ENCODE measurements at places on chromosomes 11 and 22.

DNA sequence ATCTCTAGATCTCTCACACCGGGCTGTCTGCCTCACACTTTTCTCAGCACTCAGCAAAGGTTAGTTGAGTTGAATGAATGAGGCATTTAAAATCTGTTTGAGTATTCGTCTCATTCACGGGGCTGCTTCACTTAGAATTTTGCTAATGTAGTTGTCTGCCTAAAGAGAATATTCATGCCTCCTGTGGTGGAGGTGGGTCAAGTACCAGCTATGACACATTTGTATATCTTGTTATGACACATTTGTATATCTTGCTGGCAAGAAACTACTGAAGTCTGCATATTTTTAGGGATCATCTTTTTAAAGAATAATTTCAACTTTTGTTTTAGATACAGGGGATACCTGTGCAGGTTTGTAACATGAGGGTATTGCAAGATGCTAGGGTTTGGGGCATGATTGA is 43.1 kb downstream of the LDLRAD3 start:
- DNase-seq = no peak

DNA sequence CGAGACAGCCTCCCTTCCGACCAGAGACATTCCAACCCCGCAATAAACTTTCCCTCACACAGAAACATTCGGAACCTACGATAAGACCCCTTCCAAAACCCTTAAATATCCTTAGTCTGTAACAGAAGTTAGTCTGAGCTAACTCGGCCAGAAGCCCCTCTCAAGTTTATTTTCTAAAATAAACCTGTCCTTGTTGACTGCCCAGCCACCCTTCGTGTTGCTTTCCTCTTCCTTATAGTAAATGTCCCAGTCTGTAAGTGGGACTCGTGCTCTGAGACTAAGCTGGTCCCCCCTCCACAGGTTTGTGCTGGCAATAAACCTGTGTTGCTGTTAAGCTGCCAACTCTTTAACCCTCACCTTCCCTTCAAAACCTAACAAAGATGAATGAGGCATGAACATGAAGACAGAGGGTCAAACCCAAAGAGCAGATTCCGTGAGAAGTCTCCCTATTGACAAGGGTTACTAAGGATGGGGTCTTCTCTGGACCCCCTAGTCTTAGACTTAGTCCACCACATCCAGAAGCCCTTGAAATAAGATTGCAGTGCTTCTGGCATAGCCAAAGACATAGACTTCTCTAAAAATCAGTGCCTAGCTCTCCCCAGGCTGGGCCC is 18.2 kb downstream of the MIF start:
- no peak for DNase-seq

DNA sequence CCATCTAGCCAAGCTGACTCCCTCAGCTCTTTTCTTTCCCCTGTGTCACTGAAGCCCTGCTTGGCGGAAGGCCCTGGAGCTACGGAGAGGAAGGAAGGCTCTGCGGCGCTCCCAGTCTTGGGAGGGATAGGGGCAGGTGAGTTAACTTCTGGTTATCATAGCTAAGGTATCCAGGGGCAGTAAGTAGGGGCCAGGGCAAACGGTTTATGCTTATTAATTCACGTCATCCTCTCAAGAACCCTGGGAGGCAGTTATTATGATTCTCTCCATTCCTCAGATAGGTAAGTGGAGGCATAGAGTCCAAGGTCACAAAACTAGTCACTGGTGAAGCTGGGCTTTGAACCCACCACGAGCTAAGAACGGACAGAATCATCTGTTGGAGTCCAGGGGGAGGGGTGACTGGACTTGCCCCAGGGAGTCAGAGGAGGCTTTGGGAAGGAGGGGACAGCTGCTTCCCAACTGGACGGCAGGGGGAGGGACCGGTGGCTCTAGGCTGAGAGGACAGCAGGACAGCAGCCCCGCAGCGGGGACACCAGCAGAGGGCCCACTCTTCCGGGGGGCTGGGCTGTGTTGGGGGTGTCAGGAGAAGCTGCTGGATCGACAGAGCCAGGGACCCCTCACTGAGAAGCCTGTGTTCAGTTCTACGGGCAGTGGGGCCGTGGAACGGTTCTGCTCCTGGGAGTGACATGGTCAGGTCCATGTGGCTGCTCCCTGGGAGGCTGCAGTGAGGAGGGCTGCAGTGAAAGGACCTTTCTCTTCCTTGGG is 3.5 kb downstream of the BAIAP2L2 start:
- DNase-seq = no peak

GRCh38 chr11:9859554-9860305 is 195.9 kb downstream of the SWAP70 start:
- no peak for DNase-seq

DNA sequence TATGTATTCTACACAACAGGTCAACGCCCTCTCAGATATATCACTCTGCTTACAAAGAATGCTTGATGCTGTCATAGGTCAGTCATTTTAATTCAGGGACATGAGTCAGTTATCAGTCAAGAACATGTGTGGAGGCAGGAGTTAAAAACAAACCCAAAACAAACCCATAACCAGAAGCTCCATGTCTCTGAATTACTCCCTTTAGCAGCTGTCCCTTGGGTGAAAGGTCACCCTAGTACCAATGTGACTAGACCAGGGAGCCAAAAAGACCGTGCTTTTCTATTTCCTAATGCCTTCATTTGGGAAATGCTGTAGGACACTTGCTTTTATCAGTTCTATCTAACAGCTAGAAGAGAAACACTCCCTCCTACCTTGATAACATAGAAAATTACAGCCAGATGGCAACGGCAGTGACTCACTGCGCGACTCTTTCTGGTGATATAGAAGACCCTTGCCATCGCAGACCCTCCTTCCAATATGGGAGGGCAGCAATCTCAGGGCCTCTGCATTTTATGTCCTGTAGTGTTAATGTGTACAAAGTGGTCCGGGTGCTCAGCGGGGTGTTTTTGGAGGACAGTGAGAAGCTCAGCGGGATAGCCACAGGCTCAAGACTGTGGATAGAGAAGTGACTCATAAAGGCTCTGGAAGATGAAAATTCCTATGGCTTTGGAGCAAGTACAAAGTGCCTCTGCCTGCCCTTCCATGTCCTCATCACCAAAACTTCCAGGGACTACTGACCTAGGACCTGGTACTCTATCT is 24.8 kb downstream of the APOL5 start:
- no peak for DNase-seq

DNA sequence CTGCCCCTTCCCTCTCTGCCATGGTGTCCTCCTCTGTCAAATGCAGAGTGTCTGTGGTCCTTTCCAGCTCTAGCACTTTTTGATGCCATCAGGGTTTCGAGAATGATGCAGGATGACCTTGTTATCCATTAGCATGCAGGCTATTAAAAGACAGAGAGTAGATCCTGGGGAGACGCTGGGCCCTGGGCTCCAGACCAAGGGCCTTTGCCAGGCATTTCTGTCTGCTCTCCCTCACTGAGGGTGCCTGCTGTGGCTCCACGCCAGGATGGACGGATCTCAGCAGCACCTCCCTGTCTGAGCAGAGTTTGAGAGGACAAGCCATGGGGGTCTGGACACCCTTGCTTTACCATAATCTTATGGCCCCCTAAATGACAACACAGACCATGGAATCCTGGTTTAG is 110.8 kb upstream of the CD82 start:
- no peak for DNase-seq

DNA sequence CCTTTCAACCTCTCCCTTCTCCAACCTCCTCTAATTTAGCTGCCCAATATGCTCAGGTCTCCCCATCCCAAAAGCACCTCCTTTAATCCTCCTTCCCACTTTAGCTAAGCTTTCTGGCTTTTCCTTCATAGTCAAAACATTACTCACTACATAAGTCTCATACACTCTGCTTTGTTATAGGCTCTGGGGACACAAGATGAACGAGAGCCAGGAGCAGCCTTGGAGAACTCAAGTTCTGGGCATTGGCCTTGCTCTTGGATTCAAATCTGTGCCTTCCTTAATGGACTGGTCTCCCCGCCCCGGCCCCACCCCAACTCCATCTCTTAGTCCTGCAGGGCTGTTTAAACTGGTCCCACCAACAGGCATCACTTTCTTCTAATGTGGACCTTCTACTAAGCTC is 11.4 kb upstream of the HPX start:
- no peak for DNase-seq

- no peak for DNase-seq
Measured at GRCh38 chr11:126431401-126432064, 76.0 kb downstream of the ST3GAL4 start.

- no peak for DNase-seq
Measured at GRCh38 chr22:48836673-48837340, 990.9 kb downstream of the BRD1 start.
